ENCODE measurements at places on chromosomes 12 and 14. TPM values are rescaled to one million over a fixed set of nuclear protein-coding genes. Genes with fewer than 3 reads are reported as not detected.

Gene EIF4B
- total RNA-seq, result 448 TPM

Gene ETV6
- 26.0 TPM for total RNA-seq

Gene GLIPR1L1
- not detected for total RNA-seq

Gene LRRK2
- 0.40 TPM for total RNA-seq

Gene KRT75
- total RNA-seq, result not detected

Gene C12orf57
- 210 TPM for total RNA-seq

Gene TPPP2
- total RNA-seq, result not detected

Gene CAPRIN2
- 27.7 TPM for total RNA-seq

Gene LMNTD1
- total RNA-seq, result not detected

Gene MYO1H
- total RNA-seq, result not detected

Gene NAV3
- total RNA-seq, result not detected

Gene KRT2
- not detected for total RNA-seq

GRCh38 chr14:95267306-95267705 lies 52.4 kb downstream of the CLMN start:
- H3K4me1 ChIP-seq, result peaks cover 32% of the 10 kb centered on the region
- no peak for DNase-seq
- no peaks in the 10 kb centered on the region for H3K36me3 ChIP-seq
- H3K27me3 ChIP-seq, result peaks cover 2% of the 10 kb centered on the region
- H3K27ac ChIP-seq, result peak overlapping the region; percentile 23
- H3K4me3 ChIP-seq, result peak overlapping the region; percentile 37

DNA sequence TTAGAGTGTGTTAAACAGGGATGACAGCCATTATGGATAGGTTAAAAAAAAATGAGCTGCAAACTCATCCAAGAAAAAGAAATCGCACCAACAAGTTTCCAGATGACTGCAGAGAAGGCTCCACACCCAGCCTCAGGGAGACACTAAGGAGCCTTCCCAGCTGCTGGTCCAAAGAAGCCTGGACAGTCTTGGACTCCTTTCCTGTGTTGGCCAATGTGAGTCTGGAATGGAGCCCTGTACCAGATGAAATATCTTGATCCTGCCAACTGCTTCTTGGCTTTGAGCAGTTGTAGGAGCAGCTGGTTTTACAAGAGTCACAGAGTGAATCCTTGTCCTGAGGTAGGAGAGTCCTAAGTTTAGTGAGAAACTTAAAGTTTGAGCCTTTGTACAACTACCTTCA lies 44.5 kb downstream of the SLC38A1 start:
- peaks cover 56% of the 10 kb centered on the region for H3K4me1 ChIP-seq
- DNase-seq, result no peak
- peaks cover 64% of the 10 kb centered on the region for H3K36me3 ChIP-seq
- H3K4me3 ChIP-seq, result no peak overlapping the region
- no peaks in the 10 kb centered on the region for H3K27me3 ChIP-seq

GRCh38 chr12:113471619-113472171 lies at the start of gene LHX5:
Gene LHX5 (minus strand): TSS chr12:113471871. CDS start chr12:113471498, 373 bp downstream.
- no peak for DNase-seq
- H3K27me3 ChIP-seq, result peaks cover 88% of the 10 kb centered on the region
- H3K4me1 ChIP-seq, result peaks cover 16% of the 10 kb centered on the region
- no peak within 1 kb of the TSS for H3K4me3 ChIP-seq
- H3K27ac ChIP-seq, result no peak within 1 kb of the TSS

GRCh38 chr14:38213001-38213400 lies 5.3 kb downstream of the SSTR1 start:
- H3K27me3 ChIP-seq, result peaks cover 69% of the 10 kb centered on the region
- no peak for DNase-seq
- peaks cover 16% of the 10 kb centered on the region for H3K4me1 ChIP-seq

DNA sequence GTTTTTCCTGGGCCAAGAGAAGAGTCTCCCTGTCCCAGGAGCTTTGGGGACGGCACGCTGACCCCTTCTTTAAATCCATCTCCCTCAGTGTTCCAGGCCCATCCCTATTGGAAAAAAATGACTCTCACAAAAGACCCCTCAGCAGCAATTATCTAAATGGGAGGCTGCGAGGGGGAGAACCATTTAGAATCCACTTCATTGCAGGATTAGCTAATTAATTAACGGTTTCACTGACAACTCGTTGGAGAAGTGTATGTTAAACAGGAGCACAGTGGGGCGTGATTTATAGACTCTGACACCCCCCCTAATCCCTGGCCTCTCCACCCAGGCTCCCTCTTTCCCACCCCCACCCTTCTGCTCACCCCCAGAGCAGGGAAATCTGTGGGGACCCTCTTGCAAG lies 162.8 kb upstream of the LHX5 start:
- H3K27me3 ChIP-seq, result peaks cover 12% of the 10 kb centered on the region
- DNase-seq, result no peak

GRCh38 chr14:73342670-73343069 lies 105.4 kb downstream of the PAPLN start:
- no peak overlapping the region for H3K27ac ChIP-seq
- no peak for DNase-seq
- peaks cover 6% of the 10 kb centered on the region for H3K4me1 ChIP-seq
- no peaks in the 10 kb centered on the region for H3K36me3 ChIP-seq

DNA sequence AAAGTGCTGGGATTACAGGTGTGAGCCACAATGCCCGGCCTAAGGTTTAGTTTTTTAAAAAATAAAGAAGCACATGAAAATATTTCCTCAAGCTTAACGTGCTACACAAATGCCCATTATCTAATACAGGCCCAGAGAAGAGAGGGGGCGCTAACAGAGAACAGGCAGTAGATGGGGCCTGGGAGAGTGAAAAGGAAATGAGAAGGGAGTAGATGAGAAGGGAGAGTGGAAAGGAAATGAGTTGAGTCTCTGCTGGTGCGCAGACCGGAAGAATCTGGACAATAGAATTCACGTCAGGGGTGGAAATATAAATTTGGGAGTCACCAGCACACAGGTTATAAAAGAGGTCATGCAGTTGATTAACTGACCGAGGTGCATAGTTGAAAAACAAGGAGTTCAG lies 10.7 kb downstream of the PXN start:
- H3K27me3 ChIP-seq, result no peaks in the 10 kb centered on the region
- H3K36me3 ChIP-seq, result peaks cover 26% of the 10 kb centered on the region
- no peak for DNase-seq
- H3K4me1 ChIP-seq, result peaks cover 58% of the 10 kb centered on the region
- H3K27ac ChIP-seq, result peak overlapping the region; percentile 79

DNA sequence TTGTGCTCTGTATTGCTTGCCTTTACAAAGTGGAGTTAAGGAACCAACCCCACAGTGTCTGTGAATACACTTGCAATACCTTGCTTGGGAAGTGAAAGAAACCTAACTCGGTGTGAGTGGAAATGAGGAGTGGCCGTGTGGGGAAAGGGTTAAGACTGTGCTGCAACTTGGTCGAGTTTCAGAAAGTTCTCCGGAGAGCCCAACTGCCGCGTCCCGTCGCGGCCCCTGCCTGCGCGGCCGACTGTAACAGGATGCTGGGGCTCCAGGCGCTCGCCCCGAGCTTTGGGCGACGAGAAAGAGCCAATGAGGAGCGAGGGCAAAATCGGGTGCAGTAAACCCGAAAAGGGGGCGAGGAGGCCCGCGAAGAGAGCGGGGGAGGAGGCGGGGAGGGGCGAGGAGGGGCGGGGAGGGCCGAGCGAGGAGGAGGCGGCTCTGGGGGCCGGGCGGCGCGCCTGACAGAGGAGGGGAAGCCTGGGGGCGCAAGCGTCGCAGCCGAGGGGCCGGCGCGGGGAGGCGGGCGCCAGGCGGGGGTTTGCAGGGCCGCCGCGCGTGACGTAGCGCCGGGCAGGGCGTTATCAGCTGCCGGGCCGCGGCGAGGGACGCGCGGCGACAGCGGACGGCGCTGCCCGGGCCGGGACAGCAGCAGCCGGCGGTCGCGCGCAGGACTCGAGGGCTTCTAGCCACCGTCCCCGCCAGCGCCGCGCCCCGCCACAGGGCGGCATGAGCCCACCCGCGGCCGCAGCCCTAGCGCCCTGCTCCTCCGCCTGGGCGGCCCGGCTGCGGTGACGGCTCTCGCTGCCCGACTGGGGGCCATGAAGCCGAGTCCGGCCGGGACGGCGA lies at the start of gene DACT1:
DACT1 (plus strand) TSS at position 572 of the 840 bp plus-strand sequence; CDS start at position 813, 241 bp downstream.
- peaks cover 17% of the 10 kb centered on the region for H3K4me1 ChIP-seq
- peaks cover 53% of the 10 kb centered on the region for H3K27me3 ChIP-seq
- H3K27ac ChIP-seq, result no peak within 1 kb of the TSS
- peak within 1 kb of the TSS; percentile 83 for H3K4me3 ChIP-seq
- H3K36me3 ChIP-seq, result no peaks in the 10 kb centered on the region

- no peaks in the 10 kb centered on the region for H3K27me3 ChIP-seq
- H3K4me1 ChIP-seq, result no peaks in the 10 kb centered on the region
- no peak for DNase-seq
- H3K4me3 ChIP-seq, result no peak overlapping the region
Measured at GRCh38 chr14:39015964-39016577, 87.0 kb downstream of the SEC23A start.

GRCh38 chr12:46373301-46374296 lies 1.0 kb upstream of the SLC38A2 start:
- H3K27ac ChIP-seq, result peak overlapping the region; percentile 96
- peak; percentile 70 for DNase-seq
- H3K4me1 ChIP-seq, result peaks cover 31% of the 10 kb centered on the region
- H3K36me3 ChIP-seq, result peaks cover 31% of the 10 kb centered on the region
- peak overlapping the region; percentile 95 for H3K4me3 ChIP-seq

GRCh38 chr12:130642856-130643255 lies 73.2 kb downstream of the RIMBP2 start:
- H3K27me3 ChIP-seq, result peaks cover 2% of the 10 kb centered on the region
- H3K4me1 ChIP-seq, result no peaks in the 10 kb centered on the region
- H3K36me3 ChIP-seq, result no peaks in the 10 kb centered on the region
- H3K27ac ChIP-seq, result no peak overlapping the region
- no peak overlapping the region for H3K4me3 ChIP-seq

DNA sequence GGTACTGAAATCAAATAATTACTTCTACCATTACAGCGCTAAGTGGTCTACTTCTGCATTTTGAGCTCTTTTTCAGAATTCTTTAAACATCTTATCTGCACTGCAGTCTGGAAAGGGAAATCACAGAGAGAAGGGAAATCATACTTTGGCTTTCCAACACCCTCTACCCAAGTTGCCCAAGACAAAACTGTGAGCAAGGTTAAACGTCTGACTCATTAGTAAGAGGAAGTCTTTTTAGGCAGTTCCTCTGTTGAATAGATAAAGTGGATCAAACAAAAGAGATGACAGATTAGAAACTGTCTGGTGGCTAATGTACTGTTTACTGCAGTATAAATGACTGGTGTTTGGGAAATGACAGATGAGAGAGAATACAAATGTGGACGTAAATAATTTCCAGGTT lies 858.1 kb downstream of the NRXN3 start:
- no peaks in the 10 kb centered on the region for H3K36me3 ChIP-seq
- H3K27ac ChIP-seq, result no peak overlapping the region
- H3K4me3 ChIP-seq, result no peak overlapping the region
- H3K4me1 ChIP-seq, result no peaks in the 10 kb centered on the region
- H3K27me3 ChIP-seq, result no peaks in the 10 kb centered on the region

GRCh38 chr14:33511851-33512640 lies 438.8 kb downstream of the EGLN3 start:
- no peaks in the 10 kb centered on the region for H3K36me3 ChIP-seq
- no peaks in the 10 kb centered on the region for H3K4me1 ChIP-seq
- no peak for DNase-seq
- H3K4me3 ChIP-seq, result no peak overlapping the region

- H3K27ac ChIP-seq, result no peak overlapping the region
- DNase-seq, result no peak
- no peak overlapping the region for H3K4me3 ChIP-seq
- H3K4me1 ChIP-seq, result no peaks in the 10 kb centered on the region
- peaks cover 2% of the 10 kb centered on the region for H3K36me3 ChIP-seq
Measured at GRCh38 chr14:105138551-105139111, 29.9 kb downstream of the JAG2 start.

- no peaks in the 10 kb centered on the region for H3K4me1 ChIP-seq
- peaks cover 8% of the 10 kb centered on the region for H3K27me3 ChIP-seq
- no peaks in the 10 kb centered on the region for H3K36me3 ChIP-seq
- H3K27ac ChIP-seq, result no peak overlapping the region
Measured at GRCh38 chr14:58884442-58884841, 246.7 kb downstream of the DACT1 start.

DNA sequence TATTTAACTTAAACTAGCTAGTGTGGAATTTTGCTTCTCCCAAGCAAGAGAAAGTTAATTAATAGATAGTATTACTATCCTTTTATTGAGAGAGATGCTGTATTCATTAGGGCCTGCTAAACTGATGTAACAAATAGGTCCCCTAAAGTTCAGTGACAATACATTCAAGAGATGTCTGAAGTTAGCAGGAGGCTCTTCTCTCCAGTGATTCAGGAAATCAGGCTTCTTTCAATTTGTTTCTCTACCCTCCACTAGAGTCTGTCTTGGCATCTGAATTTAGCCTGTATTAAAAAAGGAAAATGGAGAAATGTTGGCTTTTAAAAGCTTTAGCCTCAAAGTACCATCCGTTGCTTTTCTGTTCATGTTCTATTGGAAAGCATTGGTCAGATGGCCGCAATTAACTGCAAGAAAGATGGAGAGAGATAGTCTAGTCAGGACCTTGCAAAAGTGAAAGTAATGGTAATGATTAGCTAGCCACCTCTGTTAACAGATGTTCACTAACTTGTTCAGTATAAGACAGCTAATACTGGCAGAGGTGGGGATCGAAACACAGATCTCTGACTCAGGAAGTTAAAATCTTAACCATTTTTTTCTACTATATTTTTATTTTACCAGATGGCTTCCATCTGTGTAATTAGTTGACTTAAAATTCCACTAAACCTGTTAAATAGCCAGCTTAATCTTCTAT lies 786.8 kb downstream of the TMTC2 start:
- H3K4me1 ChIP-seq, result no peaks in the 10 kb centered on the region
- DNase-seq, result no peak
- H3K4me3 ChIP-seq, result no peak overlapping the region
- no peak overlapping the region for H3K27ac ChIP-seq

DNA sequence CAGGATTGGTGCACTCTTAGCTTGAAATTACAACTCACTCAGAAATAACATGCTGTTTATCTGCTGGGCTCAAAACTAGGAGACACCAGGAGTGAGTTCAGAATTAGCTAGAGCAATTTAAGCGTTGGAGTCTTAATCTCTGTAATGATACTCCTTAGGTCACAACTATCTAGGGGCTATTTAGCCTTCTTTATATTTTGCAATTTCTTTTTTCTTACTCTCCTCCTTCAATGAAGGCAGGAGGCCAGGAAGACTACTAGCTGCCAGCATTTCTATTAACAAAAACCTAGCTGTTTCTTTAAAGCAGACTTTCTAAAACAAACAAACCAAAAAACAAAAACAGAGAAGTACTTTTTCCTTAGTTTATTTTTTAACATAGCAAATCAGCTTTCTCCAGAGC lies 226.2 kb downstream of the TRHDE start:
- no peaks in the 10 kb centered on the region for H3K27me3 ChIP-seq
- H3K36me3 ChIP-seq, result no peaks in the 10 kb centered on the region
- H3K4me3 ChIP-seq, result no peak overlapping the region
- no peak overlapping the region for H3K27ac ChIP-seq
- DNase-seq, result no peak

- peaks cover 2% of the 10 kb centered on the region for H3K4me1 ChIP-seq
- H3K27ac ChIP-seq, result no peak overlapping the region
Measured at GRCh38 chr12:76226956-76227355, 121.3 kb downstream of the BBS10 start.

- H3K27me3 ChIP-seq, result peaks cover 5% of the 10 kb centered on the region
- H3K4me3 ChIP-seq, result no peak overlapping the region
- H3K27ac ChIP-seq, result no peak overlapping the region
- no peaks in the 10 kb centered on the region for H3K4me1 ChIP-seq
- DNase-seq, result no peak
Measured at GRCh38 chr12:94721173-94721572, 70.8 kb upstream of the TMCC3 start.

Measured in activated naive CD8-positive, alpha-beta T cell treated with anti-CD3 and anti-CD28 coated beads, Interleukin-2, amount 10 ng/mL, durations not matched to agents 7 days and 5 days (primary cell).